ENCODE measurements at places on chromosomes 13 and 19. TPM values are rescaled to one million over a fixed set of nuclear protein-coding genes. Genes with fewer than 3 reads are reported as not detected.

SERP2 gene
- not detected for total RNA-seq

COL4A2 gene
- total RNA-seq: not detected

PCDH20 gene
- total RNA-seq: not detected

SPACA6 gene
- 5.2 TPM for total RNA-seq

LIM2 gene
- total RNA-seq: not detected

ZNF549 gene
- 5.7 TPM for total RNA-seq

CEACAM19 gene
- 0.30 TPM for total RNA-seq

SYNGR4 gene
- total RNA-seq: not detected

ZNF616 gene
- total RNA-seq: 8.5 TPM

DNA sequence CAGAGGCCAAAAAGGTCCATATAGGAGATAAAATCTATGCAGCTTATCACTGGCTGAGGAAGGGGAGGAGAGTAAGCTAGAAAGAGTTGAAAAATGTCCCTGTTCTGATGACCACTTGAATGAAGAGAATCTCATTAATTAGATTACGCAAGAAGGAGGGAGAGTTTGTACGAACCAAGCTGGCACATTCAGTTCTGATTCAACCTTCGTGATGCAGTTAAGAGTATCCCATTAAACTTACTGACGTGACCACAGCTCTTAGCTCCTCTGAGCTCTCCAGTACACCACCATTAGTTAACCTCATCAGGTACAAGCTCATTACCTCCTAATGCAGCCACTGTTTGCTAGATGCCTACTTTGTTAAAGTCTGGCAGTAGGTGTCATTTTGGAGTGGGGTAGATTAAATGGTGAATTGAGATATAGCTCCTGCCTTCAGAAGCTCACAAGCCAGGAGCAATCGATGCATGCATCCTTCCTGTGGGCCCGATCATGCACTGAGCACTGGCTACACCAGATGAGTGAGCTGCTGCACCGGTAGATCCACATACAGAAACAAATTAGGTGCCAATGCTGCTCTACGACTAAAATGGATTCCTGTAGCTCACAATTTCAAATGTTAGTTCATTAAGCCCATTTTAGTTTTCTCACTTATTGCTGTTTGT, 458.3 kb downstream of the COG6 start:
- H3K4me1 ChIP-seq: peaks cover 37% of the 10 kb centered on the region
- H3K4me3 ChIP-seq: no peak overlapping the region
- H3K27me3 ChIP-seq: peaks cover 5% of the 10 kb centered on the region
- no peak overlapping the region for H3K27ac ChIP-seq
- H3K36me3 ChIP-seq: peaks cover 11% of the 10 kb centered on the region
- no peak for DNase-seq

GRCh38 chr13:104105418-104106355, 1039.5 kb upstream of the SLC10A2 start:
- no peaks in the 10 kb centered on the region for H3K4me1 ChIP-seq
- DNase-seq: no peak
- no peaks in the 10 kb centered on the region for H3K27me3 ChIP-seq
- no peak overlapping the region for H3K27ac ChIP-seq
- no peak overlapping the region for H3K4me3 ChIP-seq

- no peaks in the 10 kb centered on the region for H3K4me1 ChIP-seq
- no peaks in the 10 kb centered on the region for H3K36me3 ChIP-seq
- H3K4me3 ChIP-seq: no peak overlapping the region
- H3K27me3 ChIP-seq: no peaks in the 10 kb centered on the region
- H3K27ac ChIP-seq: no peak overlapping the region
Measured at GRCh38 chr19:30865511-30865910, 483.7 kb downstream of the TSHZ3 start.

GRCh38 chr19:33295621-33296487, 6.5 kb downstream of the CEBPA start:
- H3K4me1 ChIP-seq: peaks cover 2% of the 10 kb centered on the region
- H3K4me3 ChIP-seq: no peak overlapping the region
- DNase-seq: no peak
- no peak overlapping the region for H3K27ac ChIP-seq
- no peaks in the 10 kb centered on the region for H3K36me3 ChIP-seq

DNA sequence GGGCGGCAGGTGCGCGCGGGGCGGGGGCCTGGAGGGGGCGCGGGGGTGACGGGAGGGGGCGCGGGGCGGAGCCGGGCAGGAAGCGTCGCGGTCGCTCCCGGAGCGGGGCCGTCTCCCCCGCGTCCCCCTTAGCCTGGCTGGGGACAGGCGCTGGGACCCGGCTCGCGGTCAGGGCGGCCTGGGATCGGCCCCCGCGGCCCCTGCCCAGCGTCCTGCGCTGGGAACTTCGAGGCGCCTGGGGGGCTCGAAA, 74.7 kb upstream of the MCF2L start:
- H3K27ac ChIP-seq: no peak overlapping the region
- no peak for DNase-seq
- H3K27me3 ChIP-seq: peaks cover 22% of the 10 kb centered on the region
- no peaks in the 10 kb centered on the region for H3K36me3 ChIP-seq
- no peak overlapping the region for H3K4me3 ChIP-seq

- H3K4me1 ChIP-seq: peaks cover 12% of the 10 kb centered on the region
- H3K27me3 ChIP-seq: peaks cover 3% of the 10 kb centered on the region
- DNase-seq: peak; percentile 69
- H3K4me3 ChIP-seq: no peak overlapping the region
- no peaks in the 10 kb centered on the region for H3K36me3 ChIP-seq
Measured at GRCh38 chr19:3338541-3339181, 27.7 kb upstream of the NFIC start.

DNA sequence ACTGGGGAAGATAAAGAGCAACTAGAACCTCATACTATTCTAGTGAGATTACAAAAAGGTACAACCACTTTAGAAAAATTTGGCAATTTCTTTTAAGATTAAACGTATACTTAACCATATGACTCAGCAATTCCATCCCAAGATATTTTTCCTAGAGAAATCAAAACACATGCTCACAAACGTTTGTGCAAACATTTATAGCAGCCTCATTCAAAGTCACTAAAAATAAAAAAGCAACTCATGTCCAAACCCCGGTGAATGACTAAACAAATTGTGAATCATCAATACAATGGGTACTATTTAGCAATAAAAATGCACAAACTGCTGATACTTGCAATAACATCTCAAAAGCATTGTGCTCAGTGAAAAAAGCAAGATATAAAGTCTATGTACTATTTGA, 121.5 kb downstream of the FRY start:
- no peak for DNase-seq
- no peaks in the 10 kb centered on the region for H3K36me3 ChIP-seq
- H3K27ac ChIP-seq: no peak overlapping the region
- H3K27me3 ChIP-seq: no peaks in the 10 kb centered on the region
- no peak overlapping the region for H3K4me3 ChIP-seq
- no peaks in the 10 kb centered on the region for H3K4me1 ChIP-seq

- H3K27me3 ChIP-seq: peaks cover 7% of the 10 kb centered on the region
- no peaks in the 10 kb centered on the region for H3K4me1 ChIP-seq
- no peaks in the 10 kb centered on the region for H3K36me3 ChIP-seq
- H3K27ac ChIP-seq: no peak overlapping the region
- no peak for DNase-seq
- H3K4me3 ChIP-seq: no peak overlapping the region
Measured at GRCh38 chr19:5287066-5287465, 53.5 kb downstream of the PTPRS start.

DNA sequence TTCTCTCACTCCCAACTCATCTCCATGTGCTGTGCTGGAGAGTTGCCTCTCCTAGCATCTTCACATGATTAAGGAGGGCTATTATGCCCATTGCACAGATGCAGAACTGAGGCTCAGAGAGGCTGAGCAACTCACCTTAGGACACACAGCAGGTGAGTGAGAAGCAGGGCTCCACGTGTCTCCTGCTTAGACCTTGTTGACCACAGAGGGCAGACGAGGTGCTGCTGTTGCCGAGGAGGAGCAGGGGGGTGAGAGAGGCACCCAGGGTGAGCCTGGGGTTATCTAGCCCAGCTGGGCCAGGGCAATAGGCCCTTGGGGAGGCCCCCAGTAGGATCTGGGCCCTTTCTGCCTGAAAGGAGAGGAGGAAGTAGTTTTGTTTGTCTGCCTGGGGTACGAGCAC, 2.4 kb upstream of the HSH2D start:
- no peaks in the 10 kb centered on the region for H3K27me3 ChIP-seq
- peaks cover 64% of the 10 kb centered on the region for H3K4me1 ChIP-seq
- DNase-seq: peak; percentile 27
- peaks cover 26% of the 10 kb centered on the region for H3K36me3 ChIP-seq
- H3K27ac ChIP-seq: peak overlapping the region; percentile 80

GRCh38 chr13:79462895-79463294, 18.1 kb upstream of the NDFIP2 start:
- no peaks in the 10 kb centered on the region for H3K27me3 ChIP-seq
- peaks cover 24% of the 10 kb centered on the region for H3K4me1 ChIP-seq
- no peak for DNase-seq
- H3K4me3 ChIP-seq: no peak overlapping the region
- H3K27ac ChIP-seq: no peak overlapping the region

- peak; percentile 83 for DNase-seq
- H3K4me1 ChIP-seq: peaks cover 74% of the 10 kb centered on the region
- no peaks in the 10 kb centered on the region for H3K27me3 ChIP-seq
- peak within 1 kb of the TSS; percentile 98 for H3K27ac ChIP-seq
- peaks cover 28% of the 10 kb centered on the region for H3K36me3 ChIP-seq
Measured at GRCh38 chr19:18086590-18087138, at the start of gene IL12RB1. Gene IL12RB1, minus strand, starts transcription at chr19:18086934. Its CDS starts 111 bp downstream, at chr19:18086823.

GRCh38 chr13:37263871-37264270, 158.4 kb upstream of the CSNK1A1L start:
- no peak for DNase-seq
- H3K4me3 ChIP-seq: no peak overlapping the region
- H3K36me3 ChIP-seq: no peaks in the 10 kb centered on the region
- H3K27me3 ChIP-seq: no peaks in the 10 kb centered on the region

GRCh38 chr13:43240278-43240677, 216.9 kb downstream of the DNAJC15 start:
- no peak overlapping the region for H3K27ac ChIP-seq
- H3K27me3 ChIP-seq: peaks cover 21% of the 10 kb centered on the region
- no peaks in the 10 kb centered on the region for H3K36me3 ChIP-seq
- H3K4me3 ChIP-seq: no peak overlapping the region
- DNase-seq: no peak

DNA sequence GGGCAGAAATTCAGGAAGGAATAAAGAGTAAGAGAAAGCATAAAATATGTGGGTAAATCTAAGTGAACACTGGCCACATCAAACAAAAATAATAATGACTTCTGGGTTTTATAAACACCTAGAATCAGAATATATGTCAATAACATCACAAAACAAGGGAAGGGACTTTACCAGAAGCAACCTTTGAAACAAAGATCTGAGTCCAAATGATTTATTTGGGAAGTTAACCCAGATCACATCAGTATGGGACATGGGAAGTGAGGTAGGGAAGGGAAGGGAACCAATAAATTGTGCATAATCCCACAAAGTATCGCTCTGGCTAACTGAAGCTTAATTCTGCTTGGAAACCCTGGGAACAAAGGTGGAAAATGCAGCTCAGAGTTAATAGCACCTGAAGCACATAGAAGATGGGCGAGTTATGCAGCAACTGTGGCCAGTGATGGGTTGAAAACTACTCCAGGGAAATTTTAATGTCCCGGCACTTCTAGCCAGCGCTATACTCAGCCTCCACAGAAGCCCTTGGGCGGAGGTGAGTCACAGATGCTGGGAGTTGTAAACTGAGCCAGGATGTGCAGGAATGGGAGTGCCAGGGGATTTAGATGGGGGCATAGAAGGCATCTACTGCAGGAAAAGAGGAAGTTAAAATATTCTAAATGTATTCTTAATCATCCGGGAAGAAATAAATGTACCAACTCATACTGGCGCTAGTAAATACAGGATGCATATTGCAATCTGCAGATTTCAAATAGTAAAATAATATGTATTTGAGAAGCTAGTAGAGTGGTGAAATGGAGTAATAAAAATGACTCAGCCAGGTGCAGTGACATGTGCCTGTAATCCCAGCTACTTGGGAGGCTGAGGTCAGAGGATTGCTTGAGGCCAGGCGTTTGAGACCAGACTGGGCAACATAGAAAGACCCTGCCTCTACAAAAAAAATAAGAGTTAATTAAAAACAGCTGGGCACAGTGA, 34.2 kb upstream of the CEBPG start:
- no peak for DNase-seq
- H3K27me3 ChIP-seq: peaks cover 38% of the 10 kb centered on the region
- H3K4me3 ChIP-seq: no peak overlapping the region

- peaks cover 18% of the 10 kb centered on the region for H3K27me3 ChIP-seq
- no peak overlapping the region for H3K27ac ChIP-seq
- peaks cover 14% of the 10 kb centered on the region for H3K4me1 ChIP-seq
- H3K36me3 ChIP-seq: no peaks in the 10 kb centered on the region
- no peak for DNase-seq
Measured at GRCh38 chr19:55336101-55336500, 3.6 kb upstream of the KMT5C start.

- peaks cover 13% of the 10 kb centered on the region for H3K4me1 ChIP-seq
- peaks cover 22% of the 10 kb centered on the region for H3K27me3 ChIP-seq
- no peak for DNase-seq
- H3K27ac ChIP-seq: no peak overlapping the region
- H3K36me3 ChIP-seq: no peaks in the 10 kb centered on the region
Measured at GRCh38 chr13:27308941-27309340, 38.3 kb downstream of the RASL11A start.

GRCh38 chr13:74017301-74018061, 116.7 kb downstream of the KLF12 start:
- no peak for DNase-seq
- H3K4me3 ChIP-seq: no peak overlapping the region
- no peaks in the 10 kb centered on the region for H3K27me3 ChIP-seq
- peaks cover 18% of the 10 kb centered on the region for H3K36me3 ChIP-seq
- H3K4me1 ChIP-seq: no peaks in the 10 kb centered on the region

- peak; percentile 24 for DNase-seq
- H3K36me3 ChIP-seq: no peaks in the 10 kb centered on the region
- H3K27ac ChIP-seq: peak overlapping the region; percentile 12
- H3K4me1 ChIP-seq: peaks cover 20% of the 10 kb centered on the region
Measured at GRCh38 chr19:48271531-48272151, 1.8 kb downstream of the ZNF114 start.

GRCh38 chr13:34414616-34415015, 527.5 kb upstream of the NBEA start:
- H3K36me3 ChIP-seq: no peaks in the 10 kb centered on the region
- no peaks in the 10 kb centered on the region for H3K4me1 ChIP-seq
- H3K27me3 ChIP-seq: no peaks in the 10 kb centered on the region
- H3K27ac ChIP-seq: no peak overlapping the region

DNA sequence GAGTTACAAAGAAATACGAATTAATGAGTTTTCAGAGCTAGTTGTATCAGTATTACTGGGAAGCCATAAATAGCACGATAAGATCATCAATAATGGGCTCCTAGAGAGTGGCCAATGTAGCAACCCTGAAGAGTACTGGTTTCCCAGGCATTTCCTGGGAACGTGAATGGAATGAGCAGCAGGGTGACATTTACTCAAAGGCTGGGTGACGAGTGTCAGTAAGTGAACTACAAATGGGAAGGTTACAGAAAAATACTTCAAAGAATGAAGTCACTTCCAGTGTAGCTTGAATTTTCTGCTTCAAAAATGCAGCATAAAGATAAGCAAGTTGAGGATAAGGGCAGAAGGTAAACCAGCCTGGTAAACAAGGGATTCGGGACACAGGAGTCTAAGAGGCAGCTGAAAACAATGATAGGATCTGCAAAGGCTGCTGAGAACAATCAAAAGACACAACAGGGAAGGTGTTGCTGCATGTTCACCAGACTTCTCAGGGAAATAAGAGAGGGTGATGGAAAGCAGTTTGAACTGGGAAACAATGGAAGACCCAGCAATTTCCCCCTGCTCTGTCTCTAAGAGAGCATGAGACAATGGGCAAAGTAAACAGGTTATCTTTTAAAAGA, 48.6 kb upstream of the POSTN start:
- H3K27ac ChIP-seq: no peak overlapping the region
- no peak overlapping the region for H3K4me3 ChIP-seq
- no peaks in the 10 kb centered on the region for H3K36me3 ChIP-seq
- no peaks in the 10 kb centered on the region for H3K4me1 ChIP-seq
